ENCODE measurements at places on chromosomes 1 and 21.
A peak's percentile ranks its signal among the peaks of the same experiment; 100 is the strongest.

DNA sequence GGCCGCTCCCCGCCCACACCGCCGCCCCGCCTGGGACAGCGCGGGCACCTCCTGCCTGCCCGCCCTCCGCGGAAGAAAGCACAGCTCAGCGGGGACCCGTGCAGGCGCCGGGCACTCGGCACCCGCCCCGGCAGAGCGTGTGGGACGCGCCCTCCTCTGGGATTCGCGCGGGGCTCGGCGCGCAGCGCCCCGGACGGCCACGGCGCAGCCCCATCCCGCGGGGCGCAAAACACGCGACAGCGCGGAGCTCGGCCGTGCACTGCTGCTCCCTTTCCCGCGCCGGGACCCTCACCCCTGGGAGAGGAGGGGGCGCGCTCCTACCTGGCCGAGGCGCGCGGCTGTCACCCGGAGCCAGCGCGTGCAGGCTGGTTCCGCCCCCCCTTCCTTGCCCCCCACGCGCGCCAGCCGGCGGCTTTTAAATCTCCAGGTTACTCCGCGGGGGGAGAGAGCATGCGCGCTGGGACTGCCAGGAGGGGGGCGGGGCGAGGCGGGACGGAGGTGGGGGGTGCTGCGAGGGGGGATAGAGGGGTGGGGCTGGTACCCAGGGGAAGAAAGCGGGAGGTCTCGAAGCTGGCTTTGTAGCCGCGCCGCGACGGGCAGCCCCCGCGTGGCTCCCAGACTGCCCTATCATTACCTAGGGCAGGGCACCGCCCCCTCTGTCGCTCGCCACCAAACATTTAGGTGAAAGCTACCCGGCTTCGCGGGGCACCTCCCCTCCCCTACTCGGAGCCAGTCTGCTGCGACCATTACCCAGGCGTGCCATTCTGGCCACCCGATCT is at the start of gene SLC45A3:
Gene SLC45A3 (minus strand): TSS at position 437 of the 779 bp plus-strand sequence. CDS start 15,853 bp downstream, outside the sequence.
- ATAC-seq, result peak; percentile 73

DNA sequence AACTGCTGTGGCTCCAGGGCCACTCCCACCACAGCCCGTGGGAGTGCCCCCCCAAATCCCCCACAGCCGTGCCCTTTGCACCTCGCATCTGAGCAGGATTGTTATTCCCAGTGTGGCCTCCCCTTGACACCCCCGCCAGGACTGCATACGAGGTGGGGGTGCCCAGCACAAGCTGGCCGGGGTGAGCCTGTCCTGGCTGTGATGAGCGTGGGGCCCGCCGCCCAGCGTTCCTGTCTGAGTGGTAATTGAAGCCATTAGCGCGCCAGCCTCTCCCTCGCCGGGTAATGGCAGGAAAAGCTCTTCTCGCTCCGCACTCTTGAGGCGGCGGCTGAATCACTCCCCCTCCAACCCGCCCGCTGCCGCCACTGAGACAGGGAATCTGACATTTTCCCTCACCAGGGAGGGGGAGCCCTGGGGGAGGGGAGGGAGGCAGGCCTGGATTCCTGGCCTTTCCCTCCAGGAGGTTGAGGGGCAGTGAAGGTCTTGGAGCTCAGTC is 27.7 kb downstream of the PTPRF start:
- peak; percentile 84 for ATAC-seq

- ATAC-seq, result no peak
Observed at GRCh38 chr1:236351875-236352573, 42.1 kb upstream of the EDARADD start.

GRCh38 chr1:87880764-87881163 is 552.1 kb downstream of the LMO4 start:
- ATAC-seq, result no peak
